ENCODE measurements at places on chromosomes 3 and 15.

- DNase-seq: peak; percentile 77
These were observed 53.6 kb downstream of the RHCG start for GRCh38 chr15:89442671-89443307.

- no peak for DNase-seq
These were observed 71.2 kb upstream of the ST3GAL6 start for GRCh38 chr3:98691897-98692296.

GRCh38 chr3:134017490-134017889 is 12.2 kb downstream of the SLCO2A1 start:
- DNase-seq: no peak

DNA sequence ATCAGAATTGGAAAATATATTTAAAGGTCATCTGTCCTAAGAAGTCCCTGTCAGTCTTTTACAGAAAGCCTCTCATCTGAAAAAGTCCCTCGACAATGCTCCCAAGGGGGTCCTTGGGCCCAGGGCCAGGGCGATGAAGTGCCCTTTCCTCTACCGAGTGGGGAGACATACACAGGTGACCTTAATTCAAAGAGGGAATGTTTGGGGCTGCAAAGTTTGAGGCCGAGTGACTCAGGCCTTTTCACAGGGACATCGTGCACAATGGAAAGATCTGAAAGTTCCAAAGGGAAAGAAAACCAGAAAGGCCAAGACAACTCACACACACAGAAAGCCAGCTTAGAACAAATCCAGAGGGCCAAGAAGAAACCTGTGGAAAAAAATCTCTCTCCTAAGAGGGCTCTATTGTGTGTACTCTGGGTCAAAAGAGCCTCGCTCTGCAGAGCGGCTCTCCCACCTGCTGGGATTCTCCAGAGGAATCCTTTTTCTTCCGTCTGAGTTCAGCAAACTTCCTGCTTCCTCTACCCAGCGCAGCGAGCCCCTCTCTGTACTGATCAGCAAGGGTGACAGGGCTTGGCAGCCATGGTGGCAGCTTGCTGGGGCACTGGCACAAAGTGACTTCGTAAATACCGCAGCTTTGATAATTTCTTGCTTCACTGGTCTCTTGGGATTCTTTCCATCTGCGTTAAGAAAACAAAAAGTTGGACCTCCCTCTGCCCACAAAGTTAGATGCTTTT is 259.1 kb downstream of the OPA1 start:
- no peak for DNase-seq

- DNase-seq: no peak
These were observed 16.0 kb upstream of the SRP14 start for GRCh38 chr15:40054855-40055575.

DNA sequence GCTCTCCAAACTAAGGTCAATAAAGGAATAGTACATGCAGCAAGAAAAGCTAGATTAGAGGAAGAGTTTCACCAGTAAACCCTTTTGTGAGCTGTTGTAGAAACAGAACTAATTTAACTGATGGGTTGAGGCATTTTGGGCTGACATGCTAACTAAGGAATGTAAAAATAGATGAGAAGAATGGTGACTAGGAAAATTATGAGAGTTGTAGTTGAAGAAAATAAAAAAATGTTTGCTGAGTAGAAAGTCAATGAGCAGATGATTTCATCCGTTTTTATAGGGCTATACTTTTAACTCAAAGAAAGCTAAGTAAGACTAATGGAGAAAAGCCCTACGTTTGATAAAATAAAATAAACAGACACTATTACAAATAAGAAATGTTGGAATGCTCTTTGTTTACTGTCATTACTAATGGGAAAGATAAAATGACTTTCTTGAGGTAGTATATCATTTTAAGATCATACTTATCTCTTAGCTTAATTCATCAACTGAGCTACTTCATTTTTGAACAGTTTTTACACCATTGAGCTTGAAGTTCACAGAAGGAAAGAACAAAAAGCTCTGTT is 209.4 kb upstream of the DPH6 start:
- no peak for DNase-seq

GRCh38 chr3:196147116-196147515 is 64.1 kb downstream of the ZDHHC19 start:
- DNase-seq: no peak

- DNase-seq: no peak
These were observed 23.3 kb downstream of the SNX4 start for GRCh38 chr3:125496701-125497100.
